ENCODE measurements at places on chromosomes 1 and 21.

GRCh38 chr1:56438901-56439551 is 140.3 kb downstream of the PLPP3 start:
- no peak for DNase-seq

DNA sequence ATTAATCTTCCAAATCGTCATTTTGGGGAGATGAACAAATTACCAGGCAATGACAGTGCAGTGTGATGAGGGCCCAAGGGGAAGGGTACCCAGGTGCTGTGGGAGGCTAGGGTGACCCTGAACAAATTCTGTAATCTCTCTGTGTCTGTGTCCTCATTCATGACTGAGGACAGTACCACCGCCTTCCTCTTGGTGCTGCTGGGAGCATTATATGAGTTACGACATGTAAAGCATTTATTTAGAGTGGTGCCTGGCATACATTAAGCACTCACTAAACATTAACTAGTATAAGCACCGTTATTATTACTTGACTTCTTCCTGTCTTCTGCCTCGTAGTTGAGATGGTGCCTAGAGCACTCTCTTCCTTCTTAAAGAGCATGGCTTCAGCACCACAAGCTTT is 468.2 kb upstream of the VAMP3 start:
- no peak for DNase-seq

DNA sequence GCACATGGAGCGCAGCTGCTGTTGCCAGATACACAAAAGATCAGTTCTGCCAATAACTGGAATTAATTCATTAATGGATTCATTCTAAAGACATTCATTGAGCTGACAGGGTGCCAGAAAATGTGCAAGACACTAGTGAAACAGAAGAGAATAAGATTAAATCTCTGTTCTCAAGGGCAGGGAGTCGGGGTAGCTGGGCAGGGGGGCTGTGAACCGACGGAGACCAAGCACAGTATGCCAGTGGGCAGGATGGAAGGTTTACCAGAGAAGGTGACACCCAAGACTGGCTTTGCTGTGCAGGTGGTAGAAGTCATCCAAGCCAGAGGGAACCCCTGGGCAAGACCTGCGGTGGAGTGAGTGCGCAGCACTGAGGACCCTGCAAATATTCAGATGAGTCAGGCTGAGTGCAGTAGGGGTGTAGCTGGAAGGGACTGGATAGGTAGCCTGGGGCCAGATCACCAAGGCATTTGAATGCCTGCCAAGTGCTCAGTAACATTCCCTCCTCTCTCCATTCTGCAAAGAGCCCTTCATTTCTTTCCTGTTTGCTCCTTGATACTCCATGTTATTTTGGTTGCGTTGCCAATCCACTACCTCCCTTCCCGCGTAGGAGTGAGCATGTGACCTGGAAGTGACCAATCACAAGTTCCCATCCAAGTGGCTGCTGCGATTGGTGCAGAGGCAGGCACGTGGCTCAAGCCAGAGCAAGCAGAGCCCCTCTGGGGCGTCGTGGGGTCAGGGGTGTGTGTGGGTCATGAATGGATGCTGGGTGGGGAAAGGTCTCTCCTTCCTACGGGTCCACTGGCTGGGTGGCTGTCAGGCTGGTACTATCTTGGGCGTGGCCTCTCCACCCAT is 413.1 kb downstream of the PTPRU start:
- DNase-seq = no peak

DNA sequence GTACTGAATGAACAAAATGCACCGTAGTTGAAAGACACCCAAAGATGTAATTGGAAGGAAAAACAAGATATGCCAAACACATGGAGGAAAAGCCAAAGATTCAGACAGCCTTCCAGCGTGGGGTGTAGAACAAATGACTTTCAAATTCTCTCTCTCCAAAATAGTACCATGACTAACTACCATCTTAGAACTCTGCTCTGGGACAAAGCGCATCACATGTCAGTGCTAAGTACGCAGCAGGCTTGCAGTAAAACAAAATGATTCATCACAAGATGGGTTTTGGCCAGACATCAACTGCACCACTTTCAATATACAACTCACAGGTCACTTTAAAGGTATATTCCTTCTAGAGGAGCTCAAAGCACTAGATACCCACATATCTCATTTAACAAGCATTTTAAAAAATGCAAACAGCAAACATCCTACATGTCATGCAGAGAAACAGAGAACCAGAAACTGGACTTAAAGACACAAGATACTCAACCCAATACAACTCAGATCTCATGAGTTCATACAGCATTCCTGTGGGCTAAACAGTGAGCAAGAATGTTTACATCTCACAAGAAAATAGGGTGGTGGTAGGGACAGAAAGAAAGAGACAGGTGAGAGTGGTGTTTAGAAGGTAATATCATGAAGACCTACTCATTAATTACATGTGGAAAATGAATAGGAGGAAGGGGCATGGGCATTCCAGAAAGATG is 75.7 kb downstream of the BCAR3 start:
- DNase-seq = no peak

DNA sequence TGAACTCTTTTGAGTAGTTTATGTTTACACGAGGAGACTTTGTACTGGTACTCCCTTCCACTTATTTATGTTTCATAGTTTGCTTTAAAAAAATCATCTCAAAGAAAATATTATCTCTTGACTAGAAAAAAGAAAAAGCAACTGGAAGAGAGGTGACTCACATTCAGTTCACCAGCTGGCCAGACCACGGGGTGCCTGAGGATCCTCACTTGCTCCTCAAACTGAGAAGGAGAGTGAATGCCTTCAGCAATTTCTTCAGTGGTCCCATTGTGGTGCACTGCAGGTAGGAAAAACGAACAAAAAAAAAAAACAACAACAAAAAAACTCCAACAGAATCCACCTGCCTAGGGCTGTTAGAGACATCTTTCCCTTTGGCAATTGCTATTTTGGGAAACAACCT is 102.9 kb downstream of the PTPRC start:
- no peak for DNase-seq

DNA sequence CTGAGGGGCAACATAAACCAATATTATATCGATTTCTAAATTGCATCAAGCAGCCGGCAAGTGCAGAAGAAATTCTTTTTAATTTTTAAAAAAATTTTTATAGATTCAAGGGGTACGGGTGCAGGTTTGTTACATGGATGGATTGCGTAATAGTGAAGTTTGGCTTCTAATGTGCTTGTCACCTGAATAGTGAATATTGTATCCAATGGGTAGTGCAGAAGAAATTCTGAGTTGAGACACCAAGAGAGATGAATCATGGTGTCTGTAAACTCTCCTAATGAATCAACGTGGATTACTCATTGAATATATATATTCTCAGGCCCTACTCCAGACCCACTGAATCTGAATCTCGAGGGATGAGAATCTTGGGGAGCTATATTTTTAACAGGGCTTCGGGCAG is 253.7 kb upstream of the FOXD3 start:
- no peak for DNase-seq

DNA sequence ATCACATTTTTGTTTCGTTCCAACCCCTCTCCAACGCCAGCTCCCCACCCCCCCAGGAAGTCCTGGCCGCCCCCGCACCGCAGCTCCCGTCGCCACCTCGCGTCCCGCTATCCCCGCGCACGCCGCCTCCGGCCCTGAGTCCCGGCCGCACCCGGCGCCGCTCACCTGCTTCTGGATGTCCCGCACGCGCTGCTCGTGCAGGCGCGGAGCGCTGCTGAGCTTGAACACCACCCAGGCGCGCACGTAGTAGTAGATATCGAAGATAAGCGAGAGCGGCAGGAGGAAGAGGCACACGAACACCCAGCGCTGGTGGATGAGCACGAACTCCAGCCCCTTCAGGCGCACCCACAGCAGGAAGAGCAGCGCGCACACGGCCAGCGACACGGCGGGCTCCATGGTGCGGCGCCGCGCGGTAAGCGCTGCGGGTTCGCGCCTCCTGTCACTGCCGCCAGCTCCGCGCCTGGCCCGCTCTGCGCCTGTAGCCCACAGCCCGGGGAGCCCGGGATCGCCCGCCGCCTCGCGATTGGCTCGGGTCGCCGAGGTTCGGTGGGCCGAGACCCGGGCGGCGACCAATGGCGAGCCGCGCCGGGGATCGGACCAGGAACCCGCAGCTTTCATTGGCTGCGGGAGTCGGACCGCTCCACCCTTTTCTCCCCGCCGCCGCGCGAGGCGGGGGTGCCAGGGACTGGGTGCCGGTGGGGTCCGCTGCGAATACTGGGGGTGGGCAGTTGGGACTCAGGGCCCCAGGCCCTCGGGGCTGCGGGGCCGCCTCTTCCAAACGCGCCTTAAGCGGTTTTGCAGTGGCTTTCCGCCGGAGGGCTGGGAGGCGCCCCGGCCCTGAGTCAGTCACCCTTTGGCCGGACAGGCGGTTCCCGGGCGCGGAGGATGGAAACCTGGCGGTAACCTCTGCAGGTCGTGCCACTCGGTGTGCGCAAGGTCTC is at the start of gene DHCR24:
DHCR24 (minus strand) TSS at position 472 of the 941 bp plus-strand sequence; CDS start at position 396, 76 bp downstream.
- peak; percentile 57 for DNase-seq

GRCh38 chr1:14259191-14259757 is 339.2 kb upstream of the KAZN start:
- DNase-seq = no peak

Data from T follicular helper cell (primary cell).